Fibroblast of skin of left biceps (primary cell): ENCODE measurements at places on chromosomes 11 and 22.

DNA sequence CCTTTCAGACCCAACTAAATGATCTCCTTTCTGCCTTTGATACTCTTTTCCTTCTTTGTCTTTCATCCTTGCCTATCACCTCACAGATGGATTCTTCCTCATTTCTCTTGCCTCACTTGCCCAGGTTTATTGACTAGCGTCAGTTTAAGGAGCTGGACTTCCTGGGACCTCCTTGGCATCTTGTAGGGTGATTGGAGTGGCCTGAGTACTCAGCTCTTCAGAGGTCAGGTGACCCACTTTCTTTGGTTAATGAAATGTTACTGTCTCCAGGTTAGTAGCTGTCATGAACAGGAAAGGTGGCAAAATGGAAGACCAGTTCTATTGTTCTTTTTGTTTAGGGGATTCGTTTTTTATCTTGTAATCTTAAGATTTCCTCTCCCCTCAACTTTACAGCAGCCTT, 4.6 kb upstream of the BACE1-AS start:
- no peak for DNase-seq

DNA sequence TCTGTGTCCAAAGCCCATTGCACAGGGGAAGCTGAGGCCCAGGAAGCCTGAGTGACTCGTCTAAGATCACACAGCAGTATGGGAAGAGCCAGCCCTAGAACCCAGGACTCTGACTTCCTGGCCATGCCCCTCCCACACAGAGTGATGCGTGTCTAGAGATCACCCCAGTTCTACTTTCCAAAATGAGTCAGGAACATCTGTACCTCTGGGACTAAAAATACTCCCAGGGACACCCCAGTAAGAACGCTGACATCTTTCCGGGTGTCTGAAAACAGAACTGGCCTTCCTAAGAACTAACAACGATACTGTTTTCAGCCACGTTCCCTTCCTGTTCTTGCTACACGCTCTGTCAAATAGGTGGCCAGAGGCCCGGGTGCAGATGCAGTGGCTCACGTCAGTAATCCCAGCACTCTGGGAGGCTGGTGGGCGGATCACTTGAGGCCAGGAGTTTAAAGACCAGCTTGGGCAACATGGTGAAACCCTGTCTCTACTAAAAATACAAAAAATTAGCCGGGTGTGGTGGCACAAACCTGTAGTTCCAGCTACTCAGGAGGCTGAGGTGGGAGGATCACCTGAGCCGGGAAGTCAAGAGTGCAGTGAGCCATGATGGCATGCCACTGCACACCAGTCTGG, 21.7 kb upstream of the PDGFB start:
- no peak for DNase-seq

GRCh38 chr11:131668500-131669400, 298.3 kb downstream of the NTM start:
- DNase-seq: no peak

GRCh38 chr11:4643682-4644081, at the start of gene OR51E1:
OR51E1 (plus strand) TSS chr11:4643982; CDS start chr11:4652527, 8,545 bp downstream.
- DNase-seq: no peak

- no peak for DNase-seq
Observed at GRCh38 chr11:88384669-88385005, 47.1 kb upstream of the CTSC start.

DNA sequence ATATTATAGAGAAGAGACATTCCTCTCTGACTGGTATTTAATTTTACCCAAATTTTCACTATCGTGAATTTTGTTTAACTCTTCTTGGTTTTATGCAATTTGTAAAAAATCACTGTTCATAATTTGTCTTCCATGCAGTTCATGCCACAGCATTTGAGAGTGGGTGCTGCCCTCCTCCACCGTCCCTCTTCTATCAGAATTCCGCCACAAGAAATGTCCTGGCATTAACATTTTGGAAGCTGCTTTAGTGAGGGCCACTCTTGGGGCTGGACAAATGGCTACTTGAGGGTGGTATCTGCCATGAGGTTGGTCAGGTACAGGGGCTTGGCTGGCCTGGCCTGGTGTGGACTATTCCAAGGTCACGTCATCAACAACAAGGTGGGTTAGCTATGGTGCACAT, 68.3 kb upstream of the CLDN5 start:
- DNase-seq: no peak

- no peak for DNase-seq
Observed at GRCh38 chr11:555780-556661, 4.5 kb downstream of the LMNTD2 start.

GRCh38 chr22:49005557-49005956, 822.1 kb downstream of the BRD1 start:
- no peak for DNase-seq

DNA sequence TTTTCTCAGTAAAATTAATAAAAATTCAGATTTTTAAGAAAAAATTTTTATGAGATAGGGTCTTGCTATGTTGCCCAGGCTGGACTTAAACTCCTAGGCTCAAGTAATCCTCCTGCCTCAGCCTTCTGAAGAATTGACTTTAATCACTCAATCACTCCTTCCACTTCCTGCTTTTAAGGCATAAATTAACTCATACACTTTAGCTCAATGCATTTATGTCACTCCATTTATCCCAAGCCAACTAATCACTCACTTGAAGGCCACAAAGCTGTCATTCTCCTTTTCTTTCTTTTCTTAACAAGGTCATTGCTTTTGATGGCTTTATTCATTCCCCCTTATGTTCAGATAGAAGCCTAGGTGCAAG, 877 bp downstream of the ALG9 start:
- no peak for DNase-seq

DNA sequence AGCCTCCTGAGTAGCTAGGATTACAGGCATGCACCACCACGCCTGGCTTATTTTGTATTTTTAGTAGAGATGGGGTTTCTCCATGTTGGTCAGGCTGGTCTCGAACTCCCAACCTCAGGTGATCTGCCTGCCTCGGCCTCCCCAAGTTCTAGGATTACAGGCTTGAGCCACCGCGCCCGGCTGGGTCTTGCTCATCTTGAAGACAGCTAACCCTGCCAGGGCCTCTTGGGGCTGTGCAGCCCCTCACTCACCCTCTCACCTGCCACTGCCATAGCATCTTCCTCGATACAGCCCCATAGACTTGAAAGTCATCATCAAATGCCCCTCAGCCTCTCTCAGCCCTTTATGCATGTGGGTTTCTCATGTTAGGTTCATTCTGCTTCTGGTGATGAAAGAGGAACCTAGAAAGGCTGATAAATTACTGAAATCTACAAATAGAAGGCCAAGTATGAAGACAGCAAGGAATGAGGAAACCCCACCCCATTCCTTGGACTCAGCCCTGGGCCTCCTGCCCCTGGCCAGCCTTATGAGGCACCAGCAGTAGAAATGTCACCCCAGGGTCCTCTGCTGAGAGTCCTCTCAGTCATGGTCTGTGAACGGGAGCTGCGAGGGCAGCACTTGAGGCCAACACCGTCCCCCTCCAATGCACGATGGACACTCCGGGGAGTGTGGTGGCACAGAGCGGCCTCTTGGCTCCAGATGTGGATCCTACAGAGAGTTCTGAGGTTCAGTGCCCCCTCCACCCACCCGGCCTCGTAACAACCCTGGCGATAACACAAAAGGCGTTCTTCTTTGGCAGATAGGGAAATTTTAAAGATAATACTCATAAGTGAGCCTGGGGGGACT, 24.8 kb downstream of the SCGB1A1 start:
- DNase-seq: no peak

GRCh38 chr11:35014346-35014745, 97.9 kb downstream of the PDHX start:
- DNase-seq: peak; percentile 90

GRCh38 chr11:102147632-102148031, 37.4 kb downstream of the YAP1 start:
- no peak for DNase-seq

- peak; percentile 74 for DNase-seq
Observed at GRCh38 chr11:118918128-118918685, 7.5 kb downstream of the BCL9L start.

- no peak for DNase-seq
Observed at GRCh38 chr11:134742224-134742612, 330.2 kb upstream of the B3GAT1 start.

GRCh38 chr22:31526270-31526669, 29.9 kb downstream of the SFI1 start:
- no peak for DNase-seq

DNA sequence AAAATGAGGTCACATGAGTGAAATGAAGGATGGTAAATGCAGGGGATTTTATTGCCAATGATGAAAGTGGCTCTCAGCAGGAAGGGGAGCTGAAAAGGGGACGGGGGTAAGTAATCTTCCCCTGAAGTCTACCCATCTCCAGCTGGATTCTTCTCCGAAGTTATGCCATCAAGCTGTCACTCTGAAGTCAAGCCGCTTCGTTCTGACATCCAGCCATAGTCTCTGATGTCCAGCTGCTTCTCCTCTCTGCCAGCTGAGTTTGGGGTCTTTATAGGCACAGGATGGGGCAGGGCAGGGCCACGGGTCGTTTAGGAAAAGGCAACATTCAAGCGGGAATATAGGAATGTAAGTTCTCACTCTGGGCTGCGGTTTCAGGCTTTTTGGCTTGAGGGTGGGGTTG, 181.9 kb upstream of the ANO3 start:
- DNase-seq: no peak

GRCh38 chr22:33220476-33221080, 162.4 kb upstream of the SYN3 start:
- DNase-seq: no peak

DNA sequence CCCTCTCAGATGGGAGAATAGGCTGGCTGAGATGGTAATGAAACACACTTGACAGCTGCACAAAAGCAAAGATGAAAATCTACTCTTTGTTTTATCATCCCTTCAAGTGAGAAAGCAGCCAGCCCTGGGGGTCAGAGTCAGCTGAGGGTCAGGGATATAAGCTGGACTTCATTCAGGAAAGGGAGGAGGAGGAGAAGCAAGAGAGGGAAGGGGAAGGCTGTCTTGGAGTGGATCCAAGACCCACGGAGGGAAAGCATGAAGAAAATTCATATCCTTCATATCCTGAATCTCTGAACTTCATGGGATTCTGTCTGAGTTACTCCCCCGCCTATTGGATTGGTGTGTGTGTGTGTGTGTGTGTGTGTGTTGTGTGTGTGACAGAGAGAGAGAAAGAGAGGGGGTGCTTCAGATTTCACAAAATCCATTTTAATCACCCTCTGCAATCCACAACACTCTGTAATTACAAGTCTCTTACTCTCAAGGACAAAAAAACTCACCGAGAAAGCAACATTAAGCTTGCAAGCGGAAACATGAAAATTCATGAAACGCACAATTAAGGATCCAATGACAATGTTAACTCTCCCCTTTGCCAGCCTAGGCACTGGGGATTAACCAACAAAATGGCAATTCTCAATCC, 327.7 kb downstream of the TENM4 start:
- DNase-seq: no peak

DNA sequence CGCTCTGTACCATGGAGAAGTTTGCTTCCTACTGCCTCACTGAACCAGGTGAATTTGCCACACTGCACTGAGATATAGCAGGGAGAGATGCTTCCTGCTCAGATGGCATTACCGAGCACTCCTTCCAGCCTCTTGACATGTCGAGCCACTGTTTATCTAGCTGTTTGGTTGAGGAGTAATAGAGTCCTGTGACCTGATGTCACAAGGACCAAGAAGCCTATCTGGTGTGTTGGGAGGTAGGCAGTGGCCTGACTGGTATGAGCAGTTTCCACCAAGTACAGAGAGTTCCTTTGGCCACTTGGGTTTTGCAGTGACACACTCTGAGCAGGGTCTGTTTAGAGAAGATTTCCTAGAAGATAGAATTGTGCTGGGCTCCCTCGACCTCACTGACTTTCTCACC, 5.2 kb downstream of the ACAD8 start:
- no peak for DNase-seq
